ENCODE measurements at places on chromosomes 2 and 18.

GRCh38 chr18:70219688-70220087, 14.2 kb upstream of the RTTN start:
- DNase-seq: no peak

DNA sequence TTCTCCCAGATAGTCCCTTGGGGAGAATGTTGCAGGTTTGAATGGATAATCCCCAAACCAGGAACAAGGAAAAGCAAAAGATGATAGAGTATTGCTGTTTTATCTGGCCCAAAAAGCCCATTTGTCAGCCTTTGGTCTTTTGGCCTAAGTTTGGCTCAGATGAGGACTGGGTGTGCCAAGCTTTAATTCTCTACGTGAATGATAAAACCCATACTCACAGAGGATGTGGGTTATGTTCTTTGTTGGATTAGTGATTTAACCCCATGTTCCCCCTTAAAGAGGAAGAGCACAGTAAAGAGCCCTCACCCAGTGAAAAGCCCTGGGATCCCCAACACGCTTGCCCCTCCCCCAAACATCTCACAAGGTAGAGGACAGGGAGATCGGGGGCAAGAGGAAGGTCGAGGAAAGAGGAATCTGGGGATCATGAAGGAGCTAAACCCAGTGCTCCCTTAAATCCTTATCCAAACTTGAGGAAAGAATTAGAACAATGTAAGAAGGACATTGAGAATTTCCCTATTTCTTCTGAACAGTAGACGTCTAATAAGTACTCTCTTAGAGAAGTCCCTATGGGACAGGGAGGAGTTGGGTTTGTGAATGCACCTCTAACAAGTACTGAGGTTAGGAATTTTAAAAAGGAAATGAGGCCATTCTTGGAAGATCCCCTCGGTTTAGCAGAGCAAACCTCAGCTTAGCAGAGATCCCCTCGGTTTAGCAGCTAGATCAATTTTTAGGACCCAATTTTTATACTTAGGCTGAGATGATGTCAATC, 105.0 kb downstream of the HIBCH start:
- DNase-seq: no peak

DNA sequence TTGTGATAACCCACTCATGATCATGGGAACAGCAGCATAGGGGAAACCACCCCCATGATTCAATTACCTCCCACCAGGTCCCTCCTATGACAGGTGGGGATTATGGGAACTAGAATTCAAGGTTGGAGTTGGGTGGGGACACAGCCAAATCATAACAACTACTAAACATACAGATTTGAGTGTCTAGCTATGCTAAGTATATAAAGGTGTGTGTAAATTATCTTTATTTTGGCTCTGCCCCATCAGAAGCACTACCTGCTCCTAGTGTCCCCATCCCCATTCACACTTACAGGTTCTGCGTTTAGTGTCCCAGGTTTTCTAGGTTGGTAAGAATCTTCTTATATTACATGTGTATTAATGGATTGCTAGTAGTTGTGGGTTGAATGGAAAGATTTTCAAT, 464.7 kb downstream of the EPHA4 start:
- no peak for DNase-seq

GRCh38 chr2:223586261-223586660, 15.9 kb downstream of the SCG2 start:
- no peak for DNase-seq

DNA sequence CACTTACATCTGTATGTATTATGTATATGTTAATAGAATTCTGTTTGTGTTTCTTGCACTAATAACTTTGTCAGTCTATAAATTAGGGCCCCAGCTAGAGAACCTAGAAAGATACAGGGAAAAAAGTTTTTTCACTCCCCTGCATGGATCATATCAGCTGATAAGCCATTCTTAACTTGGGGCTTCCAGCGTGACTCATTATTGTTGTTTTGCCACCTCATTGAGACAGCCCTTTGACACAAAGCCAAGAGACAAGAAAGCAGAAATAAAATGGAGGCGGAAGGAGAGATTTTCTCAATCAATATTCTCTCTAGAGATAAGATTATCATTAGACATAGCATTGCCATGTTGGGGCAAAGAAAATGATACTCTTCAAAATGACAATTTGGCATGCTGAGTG, 93.4 kb downstream of the AKAIN1 start:
- DNase-seq: no peak

DNA sequence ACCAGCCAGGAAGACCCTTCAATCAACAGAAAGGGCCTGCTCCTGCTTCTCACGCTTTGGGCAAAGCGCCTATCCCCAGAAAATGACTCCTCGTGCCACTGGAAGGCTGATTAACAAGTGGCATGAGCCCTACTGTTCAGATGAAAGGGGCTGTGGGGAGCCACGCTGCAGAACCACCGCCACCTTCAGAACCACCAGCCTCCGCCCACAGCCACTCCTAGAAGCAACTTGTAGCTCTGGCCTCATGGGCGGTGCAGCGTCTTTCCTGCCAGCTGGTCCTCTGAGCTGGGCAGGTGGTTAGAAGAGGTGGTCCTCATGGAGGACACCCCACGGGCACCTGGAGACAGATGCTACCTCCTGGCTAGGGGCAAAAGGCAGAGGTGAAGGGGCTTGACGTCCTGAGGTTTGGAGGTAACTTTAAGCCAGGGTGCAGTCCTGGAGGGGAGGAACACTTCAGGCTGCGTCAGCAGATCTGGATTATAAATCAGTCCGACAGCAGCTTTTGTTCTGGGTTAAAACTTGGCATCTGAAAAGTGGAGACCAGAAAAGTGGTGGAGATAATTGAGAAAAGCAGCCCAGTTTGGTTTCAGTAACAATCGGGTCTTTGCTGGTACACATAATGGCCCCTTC, 861 bp upstream of the SEMA4C start:
- DNase-seq: no peak

- no peak for DNase-seq
Measured at GRCh38 chr2:80078290-80079036, 226.1 kb downstream of the LRRTM1 start.

- no peak for DNase-seq
Measured at GRCh38 chr2:229344955-229345354, 73.9 kb upstream of the PID1 start.

- no peak for DNase-seq
Measured at GRCh38 chr2:144143294-144144151, 376.4 kb downstream of the ZEB2 start.

GRCh38 chr2:36511858-36512603, 85.9 kb downstream of the FEZ2 start:
- DNase-seq: no peak

DNA sequence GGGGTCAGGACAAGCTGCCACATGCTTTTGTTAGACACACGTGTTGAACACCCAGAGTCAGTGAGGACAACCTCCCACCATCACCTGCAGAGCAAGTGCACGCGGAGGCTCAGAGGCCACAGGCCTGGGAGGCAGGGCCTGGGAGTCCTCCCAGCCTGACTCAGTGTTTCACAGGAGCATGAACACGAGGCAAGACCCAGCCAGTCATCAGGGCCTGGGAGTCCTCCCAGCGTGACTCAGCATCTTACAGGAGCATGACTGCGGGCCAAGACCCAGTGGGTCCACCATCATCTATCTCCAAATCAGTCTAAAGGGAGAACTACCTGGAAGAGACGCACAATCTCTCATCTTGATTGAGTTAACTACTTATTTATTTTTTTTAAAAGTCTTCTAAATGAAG, 112.6 kb upstream of the PXDN start:
- DNase-seq: no peak

GRCh38 chr2:63522950-63523349, 65.3 kb downstream of the WDPCP start:
- DNase-seq: no peak

GRCh38 chr18:5244941-5245340, 47.9 kb upstream of the AKAIN1 start:
- DNase-seq: no peak

GRCh38 chr2:45992021-45992740, 305.0 kb upstream of the EPAS1 start:
- no peak for DNase-seq

DNA sequence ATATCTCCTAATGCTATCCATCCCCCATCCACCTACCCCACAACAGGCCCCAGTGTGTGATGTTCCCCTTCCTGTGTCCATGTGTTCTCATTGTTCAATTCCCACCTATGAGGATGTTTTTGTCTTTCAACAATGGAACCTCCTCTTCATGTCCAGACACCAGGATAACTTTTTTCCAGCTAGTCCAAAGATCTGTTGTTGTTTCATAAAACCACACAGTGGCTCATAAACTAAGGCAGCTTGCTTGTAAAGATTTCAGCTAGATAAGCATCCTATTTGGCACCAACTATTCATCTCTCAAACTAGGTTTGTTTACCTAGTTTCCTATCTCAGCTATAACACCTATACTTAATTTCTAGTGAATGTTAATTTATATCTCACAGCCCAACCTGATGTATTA, 937.7 kb downstream of the TRIB2 start:
- no peak for DNase-seq

DNA sequence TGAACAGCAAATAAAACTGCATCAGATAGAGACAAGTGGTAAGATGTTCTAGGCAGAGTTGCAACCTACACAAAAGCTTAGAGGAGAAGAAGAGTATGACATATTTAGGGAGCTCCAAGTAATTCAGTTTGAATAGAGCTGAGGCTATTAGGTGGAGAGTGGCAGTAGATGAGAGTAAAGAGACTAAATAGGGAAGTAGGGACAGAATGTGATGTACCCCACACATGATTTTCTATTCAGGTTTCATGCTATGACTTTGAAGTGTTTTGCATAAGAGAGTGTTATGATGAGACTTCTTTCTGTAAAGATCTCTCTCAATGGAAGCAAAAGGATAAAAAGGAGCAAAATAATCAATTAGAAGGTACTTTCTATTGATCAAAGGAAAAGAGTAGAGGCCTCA, 206.8 kb upstream of the ERBB4 start:
- no peak for DNase-seq

GRCh38 chr2:47653902-47654789, 128.8 kb upstream of the MSH6 start:
- DNase-seq: no peak

- peak; percentile 36 for DNase-seq
Measured at GRCh38 chr2:29011418-29012060, 30.4 kb downstream of the TOGARAM2 start.

DNA sequence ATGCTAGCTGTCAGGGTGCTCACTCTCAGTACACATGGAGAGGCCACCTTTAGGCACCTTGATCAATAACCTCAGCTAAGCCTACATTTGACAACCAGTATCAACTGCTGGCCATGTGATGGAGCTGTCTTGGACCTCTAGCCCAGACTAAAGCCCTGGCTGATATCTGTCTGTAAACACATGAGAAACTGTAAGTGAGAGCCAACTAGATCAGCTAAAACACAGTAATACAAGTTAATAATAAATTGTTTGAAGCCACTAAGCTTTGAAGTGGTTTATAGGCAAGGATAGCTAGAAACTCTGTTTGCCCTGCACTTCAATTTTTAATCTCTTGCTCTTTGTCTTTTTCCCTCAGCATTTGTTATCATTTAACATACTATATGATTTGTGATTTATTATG, 407.1 kb downstream of the SPAG16 start:
- no peak for DNase-seq

DNA sequence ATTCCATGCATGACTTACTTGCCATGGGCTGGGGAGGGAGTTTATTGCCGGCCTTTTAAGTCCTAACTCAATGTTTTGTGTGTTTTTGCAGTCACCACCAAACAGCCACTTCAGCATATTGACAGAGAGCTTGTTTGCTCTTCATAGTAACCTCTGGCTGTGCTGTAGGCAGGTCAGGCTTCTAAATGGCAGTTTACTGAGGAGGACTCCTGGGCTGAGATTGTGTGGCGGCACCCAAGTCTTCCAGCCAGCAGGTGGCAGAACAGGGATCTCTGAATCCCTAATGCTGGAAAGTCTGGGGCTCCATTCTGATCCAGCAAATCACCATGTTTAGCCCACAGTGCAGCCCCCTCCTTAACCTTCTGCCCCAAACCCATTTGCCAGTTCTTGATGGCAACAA, 121.2 kb downstream of the CAPN13 start:
- no peak for DNase-seq

DNA sequence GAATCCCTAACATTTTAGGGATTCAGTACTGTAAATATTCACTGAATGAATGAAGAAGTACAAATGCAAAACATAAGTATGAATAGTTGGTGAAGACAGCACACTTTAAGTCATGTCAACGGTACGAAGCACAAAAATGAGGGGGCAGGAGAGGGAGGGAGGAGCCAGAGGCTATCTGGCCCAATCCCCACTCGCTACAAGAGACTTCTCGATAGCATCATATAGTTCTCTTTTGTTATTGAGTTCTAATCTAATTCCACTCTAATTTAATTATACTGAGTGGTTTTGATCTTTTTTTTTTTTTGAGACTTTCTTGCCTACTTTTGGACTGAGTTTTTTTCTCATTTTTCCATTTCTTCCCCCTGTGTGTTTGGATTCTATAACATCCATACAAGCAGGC, 152.2 kb upstream of the REV1 start:
- DNase-seq: no peak

- no peak for DNase-seq
Measured at GRCh38 chr2:27309651-27310050, 1.4 kb upstream of the UCN start.

DNA sequence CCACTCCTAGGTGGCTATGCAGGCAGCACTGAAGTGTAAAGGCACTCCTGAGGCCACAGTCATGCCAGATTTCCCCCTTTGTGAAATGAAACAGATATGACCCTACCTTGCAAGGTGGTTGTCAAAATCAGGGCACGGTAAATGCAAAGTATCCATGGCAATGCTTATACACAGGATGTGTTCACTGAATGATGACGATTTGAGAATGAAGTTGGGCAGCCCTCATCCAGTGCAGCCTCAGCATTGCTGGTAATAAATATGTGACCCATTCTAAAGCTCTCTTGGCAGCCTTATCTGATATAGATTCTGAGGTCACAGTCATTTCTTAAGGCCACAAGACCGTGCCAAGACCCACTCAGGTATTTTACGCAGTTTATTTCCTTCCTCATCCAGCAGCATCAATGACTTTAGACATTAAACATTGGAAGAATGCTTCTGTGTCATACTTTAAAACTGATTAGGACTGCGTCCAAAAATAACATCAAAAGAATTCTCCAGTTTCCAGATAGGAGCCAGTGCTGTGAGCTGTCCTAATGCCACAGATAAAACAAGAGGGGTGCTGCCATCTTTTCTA, 125.5 kb upstream of the SERTAD2 start:
- DNase-seq: no peak

GRCh38 chr2:186220409-186220808, 265.7 kb upstream of the ZC3H15 start:
- no peak for DNase-seq

DNA sequence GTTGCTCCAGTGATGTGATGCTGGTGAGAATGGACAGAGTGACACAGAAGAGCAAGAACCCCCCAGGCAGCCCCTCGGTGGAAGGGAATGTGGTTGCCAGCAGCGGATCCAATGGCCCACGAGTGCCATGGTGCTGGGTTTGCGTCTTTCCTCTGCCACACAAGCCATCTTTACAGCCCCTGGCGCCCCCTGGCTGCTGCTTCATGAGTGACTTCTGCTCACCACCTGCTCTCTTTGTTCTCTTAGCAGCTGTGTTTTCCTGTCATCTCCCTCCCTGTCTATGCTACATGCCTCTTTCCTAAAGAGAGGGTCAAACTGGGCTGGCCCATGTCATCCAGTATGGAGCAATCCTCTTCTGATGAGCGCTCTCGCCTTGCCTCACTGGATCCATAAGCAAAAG, 300.0 kb upstream of the SMIM21 start:
- DNase-seq: peak; percentile 4

GRCh38 chr2:133415210-133415876, 152.9 kb downstream of the NCKAP5 start:
- DNase-seq: no peak

- DNase-seq: no peak
Measured at GRCh38 chr2:208722731-208723130, 316.1 kb downstream of the PTH2R start.

All from stimulated activated CD8-positive, alpha-beta memory T cell treated with anti-CD3 and anti-CD28 coated beads, Interleukin-15, amount 100 ng/mL, for 48 hours (primary cell).